NCI-H510A (cell line): ENCODE measurements at places on chromosomes 12 and 14.

DNA sequence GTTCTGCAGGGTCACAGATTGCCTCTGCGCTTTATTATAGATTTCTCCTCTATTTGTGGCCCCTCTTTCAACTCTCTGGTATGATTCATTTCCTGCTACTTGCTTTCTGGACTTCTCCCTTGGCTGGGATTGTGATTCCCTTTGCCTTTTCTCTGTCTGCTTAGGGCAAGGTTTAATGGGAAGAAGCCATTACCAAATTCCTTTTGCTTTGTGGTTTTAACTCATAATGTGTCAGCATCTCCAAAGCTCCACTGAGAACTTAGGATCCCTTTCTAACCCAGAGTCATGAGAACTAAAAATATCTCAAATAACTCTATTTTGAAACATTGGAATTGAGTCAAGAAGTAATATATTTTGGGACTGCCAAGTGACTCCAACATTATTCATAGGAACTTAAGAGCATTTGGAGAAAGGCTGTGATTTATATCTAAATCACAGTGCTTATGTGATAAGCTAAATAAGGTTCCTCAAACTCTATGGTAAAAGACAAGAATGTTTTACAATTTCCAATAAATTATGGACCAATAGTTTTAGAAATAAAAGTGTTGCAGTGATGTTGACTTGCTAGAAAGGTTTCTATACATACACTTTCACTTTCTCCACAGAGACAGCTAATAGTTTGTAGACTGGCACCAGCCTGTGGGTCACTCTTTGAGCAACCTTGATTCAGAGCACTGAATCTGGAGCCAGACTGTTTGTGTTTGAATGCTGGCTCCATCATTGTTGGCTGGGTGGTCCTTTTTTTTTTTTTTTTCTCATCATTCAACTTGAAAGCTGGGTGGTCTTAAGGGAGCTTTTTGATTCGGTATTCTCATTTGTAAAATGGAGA, 93.9 kb downstream of the DACT1 start:
- no peak for DNase-seq

- DNase-seq, result no peak
Measured at GRCh38 chr14:45698462-45699134, 445.6 kb upstream of the MIS18BP1 start.

DNA sequence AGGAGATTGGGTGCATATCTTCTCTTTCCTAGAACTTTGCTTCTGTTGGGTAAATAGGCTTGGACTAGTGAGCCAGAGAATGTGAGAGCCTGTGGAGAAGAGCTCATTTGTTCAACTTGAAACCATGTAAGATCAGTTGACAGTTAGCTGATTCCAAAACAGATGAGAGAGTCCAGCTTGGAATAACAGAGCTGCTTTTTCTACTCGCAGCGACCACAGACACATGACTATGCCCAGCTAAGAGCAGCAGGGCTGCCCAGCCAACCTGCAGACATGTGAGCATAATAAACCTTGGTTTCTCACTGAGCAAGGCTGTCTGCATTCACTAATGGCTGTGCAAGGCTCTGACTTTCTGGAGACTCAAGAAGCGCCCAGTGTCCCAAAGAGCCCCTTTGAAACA, 209.2 kb downstream of the C12orf75 start:
- no peak for DNase-seq

GRCh38 chr12:104858611-104859543, 99.2 kb downstream of the SLC41A2 start:
- DNase-seq, result no peak

GRCh38 chr12:57190821-57191220, 25.8 kb upstream of the NXPH4 start:
- DNase-seq, result no peak

DNA sequence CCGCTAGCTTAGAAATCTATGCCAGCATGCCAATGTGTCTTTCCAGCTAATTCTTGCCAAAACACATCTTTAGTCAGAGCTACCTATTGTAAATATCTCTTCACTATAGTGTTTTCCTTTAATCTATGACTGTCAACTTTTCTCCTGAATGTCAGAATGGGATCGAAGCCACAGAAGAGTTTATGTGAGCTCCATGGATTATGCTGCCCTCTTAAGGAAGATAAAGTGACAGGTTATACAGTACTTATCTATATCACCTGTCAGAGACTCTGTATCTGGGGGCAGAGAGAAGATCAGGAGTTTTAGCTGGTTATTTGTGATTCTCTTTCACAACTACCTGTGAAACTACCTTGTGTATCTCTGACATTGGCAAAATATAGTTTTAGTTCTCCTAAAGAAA, 204.3 kb upstream of the SEL1L start:
- no peak for DNase-seq
